Large intestine (tissue), 12 donors: ENCODE measurements at places on chromosomes 6 and 20. TPM values are rescaled to one million over a fixed set of nuclear protein-coding genes. Genes with fewer than 3 reads are reported as not detected.
A peak's percentile ranks its signal among the peaks of the same experiment; 100 is the strongest.

- no peak for DNase-seq
These were observed 41.1 kb downstream of the KLHL31 start for GRCh38 chr6:53624502-53624901.

DNA sequence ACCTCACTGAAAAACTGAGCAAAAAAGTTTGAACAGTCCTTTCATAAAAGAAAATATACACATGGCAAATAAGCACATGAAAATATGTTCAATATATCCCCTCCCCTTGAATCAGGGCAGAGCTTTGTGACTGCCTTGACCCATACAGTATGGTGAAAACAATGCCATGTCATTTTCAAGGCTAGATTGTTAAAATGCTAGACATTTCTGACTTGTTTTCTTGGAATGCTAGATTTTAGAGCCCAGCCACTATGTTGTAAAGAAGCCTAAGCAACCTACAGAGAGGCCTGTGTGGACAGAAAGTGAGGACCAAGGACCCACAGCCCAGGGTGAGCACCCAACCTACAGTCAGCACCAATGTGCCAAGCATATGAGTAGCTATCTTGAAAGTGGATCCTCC is 17.1 kb upstream of the ASF1A start:
- DNase-seq: no peak

GRCh38 chr6:158056355-158056754 is 74.7 kb downstream of the SYNJ2 start:
- DNase-seq: no peak

DNA sequence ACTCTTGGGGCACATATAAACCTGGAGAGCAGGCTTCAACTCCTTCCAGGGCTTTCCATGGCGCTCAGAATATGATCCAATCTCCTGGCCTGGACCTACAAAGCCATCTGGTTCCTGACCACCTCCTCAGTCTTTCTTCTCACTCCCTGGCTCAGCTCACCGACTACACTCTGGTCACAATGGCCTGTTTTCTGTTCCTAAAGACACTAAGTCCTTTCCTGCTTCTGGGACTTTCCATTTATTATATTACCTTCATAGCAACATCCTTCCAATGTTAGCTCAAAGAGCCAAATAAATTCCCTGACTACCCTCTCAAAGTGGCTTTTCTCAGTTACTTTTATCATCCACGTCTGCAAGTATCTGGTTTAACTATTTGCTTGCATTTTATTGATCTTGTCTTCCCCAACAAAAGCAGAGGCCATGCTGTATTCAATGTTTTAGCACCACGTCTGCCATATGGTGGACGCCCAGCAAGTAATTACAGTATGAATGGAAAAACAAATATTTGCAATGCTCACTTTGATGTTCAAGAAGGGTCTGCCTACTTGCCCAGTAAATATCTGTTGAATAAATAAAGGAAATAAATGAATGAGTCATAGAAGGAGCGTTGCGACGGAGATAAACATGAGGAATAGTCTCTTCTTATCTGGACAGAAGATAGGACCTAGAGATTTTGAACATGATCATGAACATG is 328.4 kb downstream of the ESR1 start:
- DNase-seq: no peak

- DNase-seq: no peak
These were observed 1085.6 kb downstream of the KHDRBS2 start for GRCh38 chr6:61200444-61200843.

FAM135A gene
- polyA plus RNA-seq: 97.2 TPM

DNA sequence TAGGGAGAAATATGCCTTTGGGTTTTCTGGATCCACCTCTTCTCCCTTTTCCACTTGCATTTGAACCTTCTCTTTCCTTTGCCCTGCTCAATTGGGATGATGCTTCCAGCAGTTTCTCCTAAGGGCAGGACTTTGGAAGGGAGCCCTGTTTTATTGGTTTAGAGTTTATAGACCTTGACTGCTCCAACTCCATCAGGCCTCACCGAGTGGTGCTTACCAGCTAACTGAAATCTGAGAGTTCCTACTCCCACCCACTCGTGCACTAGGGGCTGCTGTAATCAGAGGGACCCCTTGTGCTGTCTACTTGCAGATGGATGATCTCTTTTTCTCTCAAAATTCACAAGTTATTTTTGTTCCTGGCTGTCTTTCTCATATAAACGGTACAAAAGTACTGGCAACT is 121.3 kb upstream of the SLC22A16 start:
- DNase-seq: no peak

PEX3 gene
- polyA plus RNA-seq: 20.2 TPM

PTCHD4 gene
- polyA plus RNA-seq: 0.70 TPM

GRCh38 chr20:46631212-46631869 is 19.9 kb downstream of the SLC13A3 start:
- peak; percentile 74 for DNase-seq

DNA sequence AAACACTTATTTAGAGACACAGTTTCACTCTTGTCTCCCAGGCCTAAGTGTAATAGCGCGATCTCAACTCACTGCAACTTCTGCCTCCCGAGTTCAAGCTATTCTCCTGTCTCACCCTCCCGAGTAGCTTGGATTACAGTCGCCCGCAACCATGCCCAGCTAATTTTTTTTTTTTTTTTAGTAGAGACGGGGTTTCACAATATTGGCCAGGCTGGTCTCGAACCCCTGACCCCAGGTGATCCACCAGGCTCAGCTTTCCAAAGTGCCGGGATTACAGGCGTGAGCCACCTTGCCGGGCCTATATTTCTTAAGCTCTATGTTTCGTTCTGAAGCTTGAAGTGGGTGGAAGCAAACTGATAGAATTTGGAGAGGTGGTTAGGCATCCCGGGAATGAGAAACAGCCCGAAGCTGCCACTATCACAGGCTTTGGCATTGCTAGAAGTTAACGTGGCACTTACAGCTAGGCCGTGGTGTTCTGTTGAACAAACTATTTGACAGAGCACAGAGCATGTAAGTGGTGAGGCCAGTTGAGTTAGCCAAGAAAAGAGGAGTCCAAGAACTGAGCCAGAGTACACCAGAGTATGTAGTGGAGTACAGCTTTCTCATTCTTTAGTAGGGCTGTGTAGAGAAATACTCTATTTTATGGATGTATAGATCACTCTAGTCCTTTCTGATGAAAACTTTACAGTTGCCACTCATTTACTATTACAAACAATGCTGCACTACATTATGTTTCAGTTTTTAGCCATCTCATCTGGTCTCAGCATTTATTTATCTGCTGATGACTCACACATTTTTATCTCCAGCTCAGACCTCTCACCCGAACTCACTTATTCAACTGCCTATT is 62.0 kb upstream of the HFE start:
- DNase-seq: peak; percentile 81

GRCh38 chr6:37175332-37176267 is 5.6 kb downstream of the PIM1 start:
- DNase-seq: no peak

DNA sequence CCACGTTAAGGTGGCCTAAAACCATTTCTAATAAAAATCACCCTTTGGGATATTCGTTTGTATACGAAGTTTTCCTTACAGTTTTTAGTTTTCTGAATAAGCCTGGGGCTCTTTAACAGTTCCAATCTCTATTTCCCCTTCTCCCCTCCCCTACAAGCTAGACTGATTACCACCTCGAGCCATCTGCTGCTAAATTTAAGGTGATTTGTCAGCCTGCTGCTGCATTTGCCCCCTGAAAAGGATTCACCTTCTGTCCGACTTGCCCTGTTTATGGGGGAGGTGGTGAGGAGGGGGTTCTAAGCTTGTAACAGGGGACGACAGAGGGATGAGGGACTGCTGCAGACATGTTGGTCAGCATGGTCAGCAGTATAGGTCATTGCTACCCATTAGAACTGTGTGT is 146.3 kb downstream of the JARID2 start:
- DNase-seq: no peak

GRCh38 chr6:138419766-138420165 is 15.7 kb downstream of the HEBP2 start:
- peak; percentile 52 for DNase-seq

RSPH4A gene
- 0.70 TPM for polyA plus RNA-seq

- DNase-seq: peak; percentile 92
These were observed at the start of gene PTPRA for GRCh38 chr20:2873010-2873746. TSS of gene PTPRA (plus strand) at chr20:2873481. CDS start at chr20:2964278, 90,797 bp downstream.

RHAG gene
- 1.3 TPM for polyA plus RNA-seq

- no peak for DNase-seq
These were observed 174.0 kb downstream of the SYNE1 start for GRCh38 chr6:152463164-152463563.

C6orf132 gene
- 44.3 TPM for polyA plus RNA-seq
